ENCODE measurements at places on chromosomes 1 and 21.

GRCh38 chr1:156295391-156295947 lies at the start of gene GLMP:
Gene GLMP, minus strand, starts transcription at chr1:156295679. Its CDS starts 34 bp downstream, at chr1:156295645.
- peak; percentile 44 for DNase-seq

DNA sequence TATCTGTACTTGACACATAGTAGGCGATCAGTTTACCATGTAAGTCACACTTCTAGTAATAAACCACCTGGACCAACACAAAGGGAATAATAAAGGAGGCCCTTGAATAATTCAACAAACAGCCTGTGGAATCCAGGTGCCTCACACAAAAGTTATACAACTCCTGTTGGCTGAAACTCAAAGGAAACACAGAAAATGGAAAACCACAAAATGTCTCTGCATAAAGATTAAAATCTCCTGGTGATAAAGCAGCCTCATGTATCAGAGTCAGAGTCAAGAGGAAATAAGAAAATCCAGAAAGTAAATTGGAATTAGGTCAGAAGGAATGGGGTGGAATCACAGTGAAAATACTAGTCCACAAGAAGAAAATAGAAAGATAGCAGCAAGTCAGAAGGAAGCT lies 592.5 kb downstream of the NPHP4 start:
- DNase-seq, result no peak

- DNase-seq, result no peak
These were observed 21.0 kb downstream of the DIRAS3 start for GRCh38 chr1:68029444-68029843.

GRCh38 chr1:101507547-101507971 lies 270.7 kb downstream of the S1PR1 start:
- DNase-seq, result no peak

- DNase-seq, result no peak
These were observed 492.6 kb downstream of the KCNT2 start for GRCh38 chr1:196115646-196116045.

GRCh38 chr1:206839006-206839560 lies 26.3 kb upstream of the IL20 start:
- DNase-seq, result no peak

DNA sequence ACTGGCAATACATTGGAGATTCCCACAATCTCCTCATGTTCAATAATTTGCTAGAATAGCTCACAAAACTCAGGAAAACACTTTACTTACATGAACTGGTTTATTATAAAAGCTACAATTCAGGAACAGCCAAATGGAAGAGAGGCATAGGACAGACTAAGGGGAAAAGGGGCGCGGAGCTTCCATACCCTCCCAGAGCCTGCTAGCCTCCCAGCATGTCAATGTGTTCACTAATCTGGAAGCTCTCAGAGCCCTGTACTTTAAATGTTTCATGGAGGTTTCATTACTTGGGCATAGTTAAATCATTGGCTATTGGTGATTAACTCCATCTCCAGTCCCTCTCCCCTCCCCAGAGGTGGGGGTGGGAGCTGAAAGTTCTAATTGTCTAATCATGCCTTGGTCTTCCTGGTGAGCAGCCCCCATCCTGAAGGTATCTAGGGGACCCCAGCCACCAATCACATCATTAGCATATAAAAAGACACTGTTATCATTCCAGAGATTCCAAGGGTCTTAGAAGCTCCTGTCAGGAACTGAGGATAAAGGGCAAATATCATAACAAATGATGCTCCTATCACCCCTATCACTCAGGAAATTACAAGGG lies 10.9 kb upstream of the DMRTB1 start:
- DNase-seq, result no peak

DNA sequence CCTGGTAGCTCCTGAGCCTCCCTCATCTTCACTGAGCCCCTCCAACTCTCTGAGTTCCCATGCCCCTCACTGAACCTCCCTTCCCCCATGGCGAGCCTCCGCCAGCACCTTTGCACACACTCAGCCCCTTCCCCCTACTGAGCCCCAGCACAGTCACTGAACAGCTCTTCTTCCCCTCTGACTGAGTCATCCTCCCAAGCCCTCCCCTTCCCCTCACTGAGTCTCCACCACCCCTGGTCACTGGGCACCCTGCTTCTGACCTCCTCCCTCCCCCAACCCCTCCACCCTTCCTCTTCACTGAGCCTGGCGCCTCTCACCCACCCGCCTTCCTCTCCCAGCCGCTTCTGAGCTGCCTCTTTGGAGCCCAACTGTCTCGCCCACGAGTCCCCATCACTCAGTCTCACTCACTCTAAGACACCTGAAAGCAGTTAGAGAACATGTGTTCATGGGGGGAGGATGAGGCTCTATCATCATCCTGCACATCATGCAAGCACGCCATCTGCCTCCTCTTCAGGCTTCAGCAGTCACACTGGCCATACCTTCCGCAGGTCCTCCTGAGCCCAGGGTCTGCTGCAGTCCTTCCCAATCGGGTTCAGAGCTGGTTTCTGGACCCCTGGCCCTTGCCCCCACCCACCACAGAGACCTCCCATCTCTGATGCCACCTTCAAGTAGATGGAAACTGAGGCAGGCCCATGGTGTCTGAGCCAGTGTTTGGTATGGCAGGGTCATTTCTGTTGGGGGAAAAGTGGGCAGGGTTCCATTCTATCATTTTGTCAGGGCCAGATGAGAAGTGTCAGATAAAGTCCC lies 2.0 kb upstream of the TRNP1 start:
- DNase-seq, result no peak

DNA sequence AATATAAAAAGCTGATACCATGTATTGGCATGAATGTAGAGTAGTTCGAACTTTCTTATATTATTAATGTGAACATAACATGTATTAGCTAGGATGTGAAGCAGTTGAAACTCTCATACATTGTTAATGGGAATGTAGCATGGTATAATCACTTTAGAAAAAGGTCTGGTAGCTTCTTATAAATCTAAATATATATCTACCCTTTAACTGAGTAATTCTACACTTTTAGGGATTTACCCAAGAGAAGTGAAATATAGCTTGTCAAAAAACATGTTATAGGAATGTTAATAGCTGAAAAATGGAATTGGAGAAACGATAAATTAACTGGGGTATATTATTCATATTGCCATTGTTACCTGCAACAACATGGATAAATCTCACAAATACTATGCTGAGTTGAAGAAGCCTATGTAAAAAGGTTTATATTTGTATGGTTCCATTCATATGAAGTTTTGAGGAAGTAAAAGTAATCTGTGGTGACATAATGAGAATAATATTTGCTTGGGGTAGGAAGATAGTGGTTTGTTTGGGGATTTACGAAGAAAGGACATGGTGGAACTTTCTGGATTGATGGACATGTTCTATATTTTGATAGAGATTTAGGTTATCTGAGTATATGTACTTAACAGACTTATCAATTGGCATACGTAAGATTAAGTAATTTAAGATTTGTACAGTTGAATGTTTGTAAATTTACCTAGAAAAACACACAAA lies 76.6 kb downstream of the MAST2 start:
- DNase-seq, result no peak

DNA sequence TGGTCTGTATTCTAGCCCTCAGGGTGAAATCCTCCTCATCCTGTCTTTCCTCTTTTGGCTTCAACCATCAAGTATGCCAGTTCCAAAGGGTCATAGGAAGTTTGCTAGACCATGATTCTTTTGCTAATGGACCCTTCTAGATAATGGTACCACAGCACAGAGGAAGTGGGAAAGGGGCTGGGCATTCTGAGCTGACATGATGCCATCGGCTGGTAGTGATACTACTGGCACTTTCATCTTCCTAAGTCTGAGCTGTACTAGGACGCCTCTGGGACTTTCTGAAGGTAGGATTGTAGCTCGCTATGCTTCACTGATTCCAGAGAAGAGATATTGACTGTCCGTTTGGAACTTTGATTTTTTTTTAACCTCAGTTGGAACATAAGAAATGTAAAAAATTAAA lies 11.4 kb downstream of the FASLG start:
- DNase-seq, result no peak

- no peak for DNase-seq
These were observed 651.0 kb downstream of the SMYD3 start for GRCh38 chr1:245855846-245856730.
